ENCODE measurements at places on chromosomes 2 and 18.

GRCh38 chr18:38427736-38428135 lies 862.1 kb upstream of the CELF4 start:
- DNase-seq, result no peak

DNA sequence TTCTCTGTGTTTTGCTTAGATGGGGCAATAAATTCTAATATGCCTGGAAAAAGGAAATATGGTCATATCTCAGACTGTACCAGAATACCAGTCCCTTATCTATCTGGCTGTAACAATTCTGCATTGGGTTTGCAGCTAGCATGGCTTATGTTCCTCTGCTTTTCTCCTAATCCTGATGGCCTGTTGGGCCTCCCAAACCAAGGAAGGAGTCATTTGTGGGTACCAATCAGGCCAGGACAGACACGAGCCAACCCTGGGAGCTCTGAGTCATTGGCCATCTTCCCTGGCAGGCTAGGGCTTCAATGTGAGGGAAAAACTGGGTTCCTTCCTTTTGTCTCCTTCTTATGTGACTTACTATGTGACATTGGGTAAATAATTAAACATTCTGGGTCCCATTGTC lies 12.0 kb downstream of the SMARCAL1 start:
- no peak for DNase-seq

DNA sequence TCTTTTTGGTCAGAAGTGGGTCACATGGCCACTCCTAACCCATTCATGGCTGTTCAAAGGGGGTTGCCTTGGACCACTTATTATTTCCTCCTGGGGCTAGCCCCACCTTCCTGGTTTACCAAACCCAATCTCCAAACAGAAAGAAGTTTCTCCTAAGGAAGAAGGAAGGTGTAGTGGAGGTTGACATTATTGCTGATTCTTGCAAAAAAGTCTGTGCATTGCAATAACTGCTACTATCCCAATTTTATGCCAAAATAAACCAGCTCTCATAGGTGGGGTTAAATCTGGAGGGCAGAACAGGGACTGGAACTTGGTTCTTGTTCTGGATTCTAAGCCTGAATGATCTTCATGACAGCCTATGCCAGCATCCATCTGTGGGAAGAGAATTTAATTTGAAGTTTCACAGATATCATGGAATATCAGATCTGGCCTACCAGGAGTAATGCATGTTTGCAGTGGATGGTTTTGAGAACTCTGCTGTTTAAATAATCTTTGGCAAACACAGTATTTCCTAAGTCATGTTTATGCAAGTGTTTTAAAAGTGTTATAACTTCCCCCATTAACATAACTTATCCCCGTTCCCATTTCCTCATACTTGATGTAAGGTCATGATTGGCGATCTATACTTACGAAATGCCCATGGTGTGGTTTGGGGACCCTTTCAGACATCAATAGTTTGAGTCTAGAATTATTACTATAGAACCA lies 11.9 kb downstream of the ANXA4 start:
- DNase-seq, result no peak

- no peak for DNase-seq
Observed at GRCh38 chr2:122486086-122486485, 730.6 kb downstream of the TSN start.

- DNase-seq, result no peak
Observed at GRCh38 chr18:45755934-45756333, 32.0 kb downstream of the SLC14A1 start.

GRCh38 chr2:127673291-127674069 lies 1.9 kb downstream of the LIMS2 start:
- peak; percentile 50 for DNase-seq
